ENCODE measurements at places on chromosomes 4 and X. TPM values are rescaled to one million over a fixed set of nuclear protein-coding genes. Genes with fewer than 3 reads are reported as not detected.

- no peaks in the 10 kb centered on the region for H3K4me1 ChIP-seq
- no peak for DNase-seq
- H3K36me3 ChIP-seq = no peaks in the 10 kb centered on the region
Measured at GRCh38 chr4:90495211-90495610, 368.0 kb downstream of the CCSER1 start.

DNA sequence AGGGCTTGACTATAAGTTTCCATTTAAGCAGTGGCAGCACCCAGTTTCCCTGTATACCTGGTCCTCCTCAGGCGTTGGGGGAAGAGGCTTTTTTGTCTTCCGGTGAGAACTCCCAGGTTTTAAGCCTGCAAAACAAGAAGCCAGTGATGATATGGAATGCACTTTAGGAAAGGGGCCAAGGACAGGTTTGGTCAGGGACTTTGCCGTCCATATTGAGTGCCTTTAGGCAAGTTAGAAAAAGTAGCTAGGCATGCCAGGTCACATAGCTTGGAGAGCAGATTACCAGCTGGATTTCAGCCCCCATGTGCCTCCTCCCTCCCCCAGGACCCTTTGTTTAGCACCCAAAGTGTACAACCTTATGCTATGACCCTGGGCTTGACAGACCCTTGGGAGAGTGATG, 13.6 kb upstream of the TIMM8A start:
- DNase-seq = no peak
- no peaks in the 10 kb centered on the region for H3K27me3 ChIP-seq
- H3K36me3 ChIP-seq = no peaks in the 10 kb centered on the region
- H3K4me1 ChIP-seq = no peaks in the 10 kb centered on the region
- no peak overlapping the region for H3K27ac ChIP-seq

GRCh38 chrX:48278958-48279357, 23.8 kb downstream of the SSX1 start:
- DNase-seq = no peak
- H3K36me3 ChIP-seq = no peaks in the 10 kb centered on the region
- no peak overlapping the region for H3K4me3 ChIP-seq
- no peaks in the 10 kb centered on the region for H3K27me3 ChIP-seq

DNA sequence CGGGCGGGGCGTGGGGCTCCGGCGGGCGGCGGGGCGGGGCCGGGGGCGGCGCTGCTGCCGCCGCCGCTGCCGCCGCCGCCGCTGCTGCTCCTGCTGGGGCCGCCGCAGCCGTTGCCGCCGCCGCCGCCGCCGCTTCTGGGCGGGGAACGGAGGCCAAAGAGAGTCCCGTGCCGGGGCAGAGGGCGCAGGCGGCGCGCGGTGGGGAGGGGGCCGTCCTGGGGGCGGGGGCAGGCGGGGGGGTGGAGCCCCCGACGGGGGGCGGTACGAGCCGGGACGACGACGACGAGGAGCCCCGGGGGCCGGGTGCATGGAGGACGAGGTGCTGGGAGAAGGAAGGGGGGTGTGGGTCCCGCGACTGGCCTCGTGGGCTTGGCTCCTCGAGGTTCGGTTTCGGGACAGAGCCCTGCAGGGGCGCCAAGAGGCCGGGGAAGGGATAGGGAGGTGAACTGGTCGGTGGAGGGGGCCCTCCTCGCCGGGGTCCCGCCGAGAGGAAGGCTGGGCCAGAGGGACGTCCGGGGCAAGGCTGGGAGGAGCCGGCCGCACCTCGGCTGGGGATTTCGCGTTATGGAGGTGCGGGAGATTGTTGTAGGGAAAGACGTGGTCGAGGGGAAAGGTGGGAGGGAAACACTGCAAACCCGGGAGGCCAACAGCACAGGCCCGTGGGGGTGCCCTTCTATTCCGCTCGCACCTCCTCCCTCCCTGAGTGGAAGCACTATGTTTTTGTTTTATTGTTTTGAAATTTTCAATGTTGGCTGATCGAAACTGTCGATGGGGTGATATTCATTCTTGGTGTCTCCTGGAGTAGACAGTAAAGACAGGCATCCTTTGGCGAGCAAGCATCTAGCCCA, 1.9 kb downstream of the BCORL1 start:
- H3K36me3 ChIP-seq = no peaks in the 10 kb centered on the region
- H3K4me3 ChIP-seq = peak overlapping the region; percentile 59
- H3K27ac ChIP-seq = no peak overlapping the region
- H3K4me1 ChIP-seq = no peaks in the 10 kb centered on the region
- no peaks in the 10 kb centered on the region for H3K27me3 ChIP-seq

Gene CSAG3
- not detected for total RNA-seq
